Fibroblast of lung (primary cell): ENCODE measurements at places on chromosomes 5 and 9. TPM values are rescaled to one million over a fixed set of nuclear protein-coding genes. Genes with fewer than 3 reads are reported as not detected.

KIF3A gene
- total RNA-seq, result 10.5 and 11.2 TPM in 2 replicates

CCL21 gene
- total RNA-seq, result not detected in 2 replicates

FOXI1 gene
- not detected in 2 replicates for total RNA-seq

KCNV2 gene
- not detected in 2 replicates for total RNA-seq

SPATA31C1 gene
- total RNA-seq, result not detected in 2 replicates

DNA sequence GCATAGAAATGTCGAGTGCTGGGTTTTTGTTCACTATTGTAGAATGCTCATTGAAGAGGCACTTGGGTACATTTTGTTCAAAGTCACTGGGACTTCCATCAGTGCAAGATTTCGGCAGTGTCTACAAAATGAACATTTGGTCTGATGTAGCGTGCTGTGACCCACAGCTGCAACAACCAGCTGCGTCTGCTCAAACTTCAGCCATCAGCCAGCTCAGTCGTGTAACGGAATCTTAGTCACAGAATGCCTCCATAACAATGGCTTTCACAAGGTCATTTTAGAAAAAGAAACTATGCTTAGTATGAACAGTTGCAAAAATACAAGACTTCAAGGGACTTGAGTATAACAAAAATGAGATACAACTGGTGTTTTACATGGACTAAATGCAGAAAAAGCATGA is 828.1 kb upstream of the GRAMD2B start:
- H3K4me3 ChIP-seq, result no peak overlapping the region
- peaks cover 8% of the 10 kb centered on the region for H3K4me1 ChIP-seq
- H3K27ac ChIP-seq, result no peak overlapping the region
- no peaks in the 10 kb centered on the region for H3K36me3 ChIP-seq
- DNase-seq, result peak; percentile 68

DNA sequence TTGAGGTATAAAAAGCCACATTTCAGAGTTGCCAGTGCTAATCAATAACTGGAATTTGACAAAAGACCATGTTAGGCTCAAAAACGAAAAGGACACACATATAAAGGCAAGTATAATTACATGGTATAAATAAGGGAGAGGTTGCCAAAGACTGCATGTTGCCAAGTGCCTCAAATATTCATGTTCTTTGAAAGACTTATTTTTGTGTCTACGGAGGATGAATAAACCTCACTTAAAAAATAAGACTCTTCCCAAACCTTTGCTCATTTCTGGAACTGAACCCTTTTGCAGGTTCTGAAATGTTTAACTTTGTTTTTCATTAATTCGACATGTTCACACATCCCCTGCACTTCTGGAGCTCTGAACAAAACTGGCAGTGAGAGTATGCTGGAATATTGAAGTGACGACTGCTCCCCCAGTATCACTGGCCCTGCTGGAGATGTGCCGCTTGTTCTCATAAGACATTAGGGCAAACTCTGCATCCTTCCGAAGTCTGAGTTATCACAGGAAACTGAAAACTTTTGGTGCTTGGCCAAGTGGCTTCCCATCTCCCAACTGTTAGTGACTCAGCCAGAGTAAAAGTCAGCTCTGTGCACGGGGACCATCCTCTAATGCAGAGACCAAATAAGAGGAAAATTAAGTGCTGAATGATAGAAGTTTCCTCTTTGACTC is 336.8 kb downstream of the GLIS3 start:
- no peak overlapping the region for H3K4me3 ChIP-seq
- peak; percentile 86 for DNase-seq
- H3K27ac ChIP-seq, result peak overlapping the region; percentile 65
- no peaks in the 10 kb centered on the region for H3K27me3 ChIP-seq

- H3K4me1 ChIP-seq, result no peaks in the 10 kb centered on the region
- DNase-seq, result no peak
- no peaks in the 10 kb centered on the region for H3K36me3 ChIP-seq
- H3K27me3 ChIP-seq, result no peaks in the 10 kb centered on the region
- peak overlapping the region; percentile 98 for H3K27ac ChIP-seq
Measured at GRCh38 chr5:163459462-163459818, 462 bp downstream of the NUDCD2 start.

- H3K27me3 ChIP-seq, result no peaks in the 10 kb centered on the region
- H3K4me1 ChIP-seq, result peaks cover 55% of the 10 kb centered on the region
- H3K27ac ChIP-seq, result peak overlapping the region; percentile 93
- no peaks in the 10 kb centered on the region for H3K36me3 ChIP-seq
- DNase-seq, result peak; percentile 99
Measured at GRCh38 chr9:110125207-110125751, 82.7 kb downstream of the C9orf152 start.

- H3K27ac ChIP-seq, result no peak overlapping the region
- peak; percentile 47 for DNase-seq
- no peak overlapping the region for H3K4me3 ChIP-seq
- H3K27me3 ChIP-seq, result no peaks in the 10 kb centered on the region
- H3K36me3 ChIP-seq, result no peaks in the 10 kb centered on the region
Measured at GRCh38 chr5:84281383-84281782, 103.3 kb downstream of the EDIL3 start.

DNA sequence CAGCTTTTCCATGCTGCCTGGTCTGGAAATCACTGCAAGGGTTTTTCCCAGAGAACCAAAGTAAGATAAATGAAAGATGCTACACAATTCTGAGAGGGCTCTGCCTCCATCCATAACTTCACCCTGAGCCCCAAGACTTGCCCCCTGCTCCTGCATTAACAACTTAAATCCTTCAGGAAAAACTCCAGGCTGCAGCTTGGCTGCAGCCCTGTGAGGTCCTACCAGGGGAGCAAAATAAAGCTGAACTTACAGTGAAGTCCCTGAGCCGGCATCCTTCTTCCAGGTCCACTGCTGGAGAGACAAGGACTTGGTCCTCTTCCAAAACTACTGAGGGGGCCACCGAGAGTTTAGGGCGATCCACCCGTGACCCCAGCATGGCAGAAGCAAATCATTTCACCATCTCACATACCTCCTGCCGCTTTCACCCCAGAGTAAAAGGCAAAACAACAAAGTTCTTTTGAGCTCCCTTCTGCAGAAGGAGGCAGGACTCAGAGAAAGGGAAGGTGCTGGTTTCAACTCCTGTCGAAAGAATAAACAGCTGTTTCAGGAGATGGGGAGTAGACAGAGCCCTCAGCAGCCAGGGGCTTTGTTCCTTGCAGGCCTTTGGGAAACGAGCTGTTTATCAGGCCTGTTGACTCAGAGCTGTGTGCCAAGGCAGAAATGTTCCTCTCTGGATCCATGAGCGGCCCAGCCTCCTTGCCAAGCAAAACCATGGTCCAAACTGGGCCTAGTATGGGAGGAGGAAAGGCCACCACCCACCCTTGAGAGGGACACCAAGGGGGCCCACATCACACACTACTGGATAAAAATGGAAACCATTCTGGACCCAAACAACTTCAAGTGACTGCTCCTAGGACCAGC is 20.6 kb downstream of the GGTA1 start:
- no peaks in the 10 kb centered on the region for H3K4me1 ChIP-seq
- no peak overlapping the region for H3K4me3 ChIP-seq
- H3K27me3 ChIP-seq, result peaks cover 9% of the 10 kb centered on the region
- no peak for DNase-seq
- H3K27ac ChIP-seq, result no peak overlapping the region

DNA sequence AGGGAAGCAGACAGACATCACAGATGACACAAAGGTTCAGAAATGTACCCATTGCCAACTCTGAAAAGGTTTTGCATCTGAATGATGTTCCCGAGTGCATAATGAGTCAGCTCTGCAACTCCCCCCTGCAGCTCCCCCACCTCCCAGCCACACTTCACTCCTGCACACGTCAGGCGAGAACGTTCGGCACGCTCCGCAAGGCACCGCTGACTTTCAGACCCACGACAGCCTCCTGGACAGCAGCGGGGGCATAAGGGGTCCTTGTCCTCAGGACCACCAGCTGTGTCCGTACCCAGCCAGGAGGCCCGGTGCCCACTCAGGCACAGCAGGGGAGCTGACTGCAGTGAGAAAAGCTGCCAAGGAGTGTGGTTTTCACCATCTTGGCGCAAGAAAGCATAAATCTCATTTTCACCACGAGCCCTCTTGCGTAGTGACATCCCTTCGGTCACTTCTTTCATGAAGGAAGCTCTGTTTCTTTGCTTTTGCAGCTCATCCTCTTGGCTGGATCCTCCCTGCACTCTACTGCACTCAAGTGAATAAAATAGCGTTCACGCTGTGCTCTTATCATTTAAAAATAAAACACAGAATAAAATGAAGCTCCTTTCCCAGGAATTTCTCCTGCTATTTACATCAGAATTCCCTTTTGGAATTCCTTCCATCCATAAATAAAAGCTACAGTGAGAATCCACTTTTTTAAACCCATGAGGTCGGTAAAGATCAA is 9.9 kb downstream of the GFPT2 start:
- peaks cover 2% of the 10 kb centered on the region for H3K4me1 ChIP-seq
- no peaks in the 10 kb centered on the region for H3K36me3 ChIP-seq
- peak overlapping the region; percentile 20 for H3K4me3 ChIP-seq
- no peak overlapping the region for H3K27ac ChIP-seq
- no peaks in the 10 kb centered on the region for H3K27me3 ChIP-seq

GRCh38 chr9:18379073-18379811 is 94.7 kb upstream of the ADAMTSL1 start:
- H3K27ac ChIP-seq, result no peak overlapping the region
- no peak overlapping the region for H3K4me3 ChIP-seq
- H3K36me3 ChIP-seq, result no peaks in the 10 kb centered on the region
- H3K4me1 ChIP-seq, result no peaks in the 10 kb centered on the region
